ENCODE measurements at places on chromosomes 2 and 18. TPM values are rescaled to one million over a fixed set of nuclear protein-coding genes. Genes with fewer than 3 reads are reported as not detected.

Gene PTGR3
- total RNA-seq: 14.5 TPM

Gene SLC30A3
- total RNA-seq: 0.11 TPM

Gene COL4A3
- total RNA-seq: 0.39 TPM

Gene ALPI
- not detected for total RNA-seq

Gene GKN1
- not detected for total RNA-seq

Gene MYO7B
- under 0.01 TPM for total RNA-seq

Gene SCYGR4
- total RNA-seq: not detected

Gene PSTPIP2
- total RNA-seq: 9.2 TPM

Gene FN1
- total RNA-seq: 15,002 TPM

Gene NMUR1
- total RNA-seq: not detected

Gene DCDC2C
- total RNA-seq: not detected

Gene EVA1A
- total RNA-seq: 88.3 TPM

Gene LINC00305
- total RNA-seq: not detected

Gene KCNK3
- not detected for total RNA-seq

Gene ELOA2
- total RNA-seq: not detected

Gene HRH4
- not detected for total RNA-seq

Gene REG3A
- not detected for total RNA-seq

Gene FBLN7
- 4.6 TPM for total RNA-seq

Gene C2orf80
- not detected for total RNA-seq

Gene DOK6
- total RNA-seq: not detected

Gene PPP1CB
- total RNA-seq: 336 TPM

Gene LGALSL
- 3.1 TPM for total RNA-seq

Gene GLI2
- total RNA-seq: 0.39 TPM

Gene CYP27A1
- 1.1 TPM for total RNA-seq

Gene FHOD3
- total RNA-seq: not detected

Gene C2orf66
- total RNA-seq: 0.11 TPM

Gene FMNL2
- total RNA-seq: 42.5 TPM

Gene RRM2
- 18.5 TPM for total RNA-seq

Gene ERCC3
- 45.1 TPM for total RNA-seq

Gene MREG
- total RNA-seq: 8.1 TPM

Gene NAT8
- not detected for total RNA-seq

Gene ADRA2B
- 0.22 TPM for total RNA-seq

Gene PER2
- 4.3 TPM for total RNA-seq

Gene TEX44
- total RNA-seq: not detected

Gene FAM161A
- total RNA-seq: 1.1 TPM

Gene CLEC4F
- total RNA-seq: not detected

Gene TSPYL6
- not detected for total RNA-seq

Gene UGT1A8
- not detected for total RNA-seq
